ENCODE measurements at places on chromosomes 3 and 15. TPM values are rescaled to one million over a fixed set of nuclear protein-coding genes. Genes with fewer than 3 reads are reported as not detected.

SLC6A11 gene
- total RNA-seq = not detected

PIK3CB gene
- 44.8 TPM for total RNA-seq

RAB6B gene
- 1.8 TPM for total RNA-seq

RBP2 gene
- total RNA-seq = not detected

TMEM212 gene
- not detected for total RNA-seq

DNAJA4 gene
- total RNA-seq = 32.8 TPM

CCR8 gene
- 6.9 TPM for total RNA-seq

PLA2G4E gene
- total RNA-seq = not detected

SLC22A14 gene
- not detected for total RNA-seq

GOLGA8O gene
- 2.3 TPM for total RNA-seq

GCSAM gene
- 40.9 TPM for total RNA-seq

TICRR gene
- total RNA-seq = 0.12 TPM

IL20RB gene
- total RNA-seq = 1.5 TPM

LYZL4 gene
- total RNA-seq = not detected

GOLGA6L7 gene
- total RNA-seq = not detected

GRCh38 chr15:66764072-66764786 lies 62.2 kb downstream of the SMAD6 start:
- no peak for DNase-seq

- DNase-seq = no peak
These were observed 287.1 kb downstream of the NAALADL2 start for GRCh38 chr3:175146258-175146657.

DNA sequence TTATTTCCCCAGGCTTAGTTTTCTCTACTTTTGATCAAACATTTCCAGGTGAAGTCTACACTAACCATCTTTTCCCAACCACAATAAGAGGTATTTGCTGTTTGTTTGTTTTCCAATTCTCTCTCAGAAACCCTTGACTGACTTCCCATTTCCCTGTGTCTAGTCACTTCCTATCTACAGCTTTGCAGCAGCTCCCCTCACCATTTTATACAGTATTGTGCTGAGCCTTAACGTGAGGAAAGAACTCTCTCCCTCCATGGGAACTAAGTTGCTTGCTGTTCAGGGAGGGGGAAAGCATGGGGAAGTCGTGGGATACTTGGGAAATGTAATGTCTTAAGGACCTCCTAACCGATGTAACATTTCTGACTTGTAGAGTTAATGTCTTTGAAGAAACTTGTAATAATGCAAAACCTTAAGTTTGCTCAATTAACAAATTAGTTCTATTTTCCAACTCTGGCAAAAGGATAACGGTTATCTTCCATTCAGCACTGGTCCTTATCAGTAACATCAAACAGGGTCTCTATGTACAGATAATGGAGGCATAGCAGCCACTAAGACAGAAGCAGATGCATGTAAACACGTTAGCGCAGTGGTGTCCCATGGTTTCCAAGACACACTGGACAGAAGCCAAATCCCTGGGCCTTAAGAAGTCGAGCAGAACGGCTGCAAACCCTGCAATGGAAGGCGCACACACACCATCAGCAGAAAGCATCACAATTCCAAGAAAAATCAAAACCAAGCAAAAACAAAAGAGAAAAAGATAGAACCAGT lies 39.7 kb downstream of the NPTN start:
- no peak for DNase-seq

DNA sequence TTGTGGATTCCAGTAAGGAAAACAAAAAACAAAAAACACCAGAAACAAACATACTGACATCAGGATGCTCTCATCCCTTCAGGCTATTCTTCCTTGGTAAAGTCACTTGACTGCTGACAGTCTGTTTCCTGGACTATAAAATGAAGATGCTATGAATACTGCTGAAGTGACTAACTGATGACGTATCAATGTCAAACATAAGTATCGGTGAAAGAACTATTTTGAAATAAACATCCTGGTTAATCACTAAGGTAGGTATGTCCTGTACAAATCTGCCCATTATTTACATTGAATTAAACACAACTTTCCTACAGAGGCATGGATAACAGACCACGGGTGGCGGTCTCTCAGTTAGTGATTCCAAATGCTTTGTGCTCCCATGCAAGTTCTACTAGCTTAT lies 45.9 kb downstream of the CHAC1 start:
- no peak for DNase-seq

DNA sequence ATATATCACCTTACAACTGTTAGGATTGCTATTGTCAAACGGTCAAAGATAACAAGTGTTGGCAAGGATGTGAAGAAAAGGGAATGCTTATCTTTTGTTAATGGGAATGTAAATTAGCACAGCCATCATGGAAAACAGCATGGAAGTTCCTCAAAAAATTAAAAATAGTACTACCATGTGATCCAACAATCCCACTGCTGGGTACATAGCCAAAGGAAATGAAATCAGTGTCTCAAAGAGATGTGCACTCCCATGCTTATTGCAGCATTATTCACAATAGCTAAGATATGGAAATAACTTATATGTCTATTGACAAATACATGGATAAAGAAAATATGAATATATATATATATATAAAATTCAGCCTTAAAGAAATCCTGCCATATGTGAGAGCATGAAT lies 274.6 kb downstream of the EDEM1 start:
- no peak for DNase-seq

DNA sequence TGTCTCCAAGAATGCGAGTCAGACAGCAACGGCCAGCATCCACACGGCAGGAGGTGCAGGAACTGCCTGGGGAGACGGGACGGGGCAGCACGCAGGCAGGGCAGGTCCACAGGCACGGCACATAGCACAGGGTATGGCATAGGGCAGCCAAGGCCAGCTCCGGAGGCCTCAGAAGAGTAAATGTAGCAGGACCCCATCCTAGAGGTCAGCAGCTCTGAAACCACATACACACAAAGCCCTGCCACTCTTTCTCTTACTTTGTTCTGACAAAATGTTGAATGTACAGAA lies 26.9 kb downstream of the ZXDC start:
- DNase-seq = no peak

GRCh38 chr3:32018757-32019564 lies 37.4 kb downstream of the ZNF860 start:
- DNase-seq = peak; percentile 34

DNA sequence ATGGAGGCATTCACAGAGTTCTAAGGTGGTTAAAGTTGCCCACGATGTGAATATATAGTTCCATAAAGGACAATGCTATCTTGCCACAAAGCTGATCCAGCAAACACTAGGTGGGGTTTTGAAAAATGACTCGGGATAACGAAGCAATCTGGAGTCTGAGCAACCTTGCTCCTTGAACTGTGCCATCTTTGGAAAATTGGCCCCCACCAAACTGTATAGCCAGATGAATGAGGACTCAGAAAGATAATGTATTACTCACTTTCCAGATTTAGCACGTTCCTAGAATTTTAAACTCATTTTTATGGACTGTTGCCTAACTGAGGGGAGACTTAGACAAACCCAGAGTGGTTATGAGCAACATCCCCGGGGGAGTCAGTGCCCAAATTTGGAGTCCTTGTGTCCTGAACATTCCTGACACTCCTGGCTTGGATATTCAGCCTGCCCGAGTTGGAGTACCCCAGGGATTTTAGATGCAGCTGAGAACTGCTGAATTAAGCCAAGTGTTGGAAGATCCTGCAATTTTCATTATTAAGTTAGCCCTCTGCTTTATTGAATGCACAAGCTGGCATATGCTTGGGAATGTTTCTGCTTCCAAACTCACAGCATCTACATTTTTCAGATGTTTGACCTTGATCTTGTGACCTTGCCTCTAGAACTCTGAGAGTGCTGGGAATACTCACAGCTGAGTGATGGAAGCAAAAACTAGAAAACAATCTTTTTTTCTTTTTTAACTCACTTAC lies 8.8 kb upstream of the MAGI1 start:
- DNase-seq = no peak

GRCh38 chr3:170562080-170562479 lies 23.8 kb downstream of the SLC7A14 start:
- no peak for DNase-seq

- no peak for DNase-seq
These were observed 136.0 kb downstream of the HCN4 start for GRCh38 chr15:73232776-73233175.

- no peak for DNase-seq
These were observed 388.4 kb upstream of the NDN start for GRCh38 chr15:24075420-24076089.

- DNase-seq = no peak
These were observed 139.8 kb downstream of the XXYLT1 start for GRCh38 chr3:195131176-195131575.

DNA sequence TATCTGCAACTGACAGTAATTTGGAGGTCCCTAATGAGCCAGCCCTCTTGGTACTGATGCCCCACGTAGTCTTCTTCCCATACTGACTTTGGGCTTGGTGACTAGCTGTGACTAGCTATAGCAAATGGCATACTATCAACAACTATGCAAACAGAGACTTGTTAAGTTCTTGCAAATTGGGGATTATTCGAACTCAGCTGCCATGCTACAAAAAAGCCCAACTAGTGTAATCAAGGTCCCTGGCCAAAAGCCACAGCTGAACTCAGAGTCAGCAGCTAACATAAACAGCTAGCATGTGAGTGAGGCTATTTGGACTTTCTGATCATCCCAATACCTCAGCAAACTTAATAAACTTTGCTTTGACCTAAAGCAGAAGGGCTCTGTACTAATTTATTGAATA lies 121.2 kb upstream of the PLXND1 start:
- no peak for DNase-seq

DNA sequence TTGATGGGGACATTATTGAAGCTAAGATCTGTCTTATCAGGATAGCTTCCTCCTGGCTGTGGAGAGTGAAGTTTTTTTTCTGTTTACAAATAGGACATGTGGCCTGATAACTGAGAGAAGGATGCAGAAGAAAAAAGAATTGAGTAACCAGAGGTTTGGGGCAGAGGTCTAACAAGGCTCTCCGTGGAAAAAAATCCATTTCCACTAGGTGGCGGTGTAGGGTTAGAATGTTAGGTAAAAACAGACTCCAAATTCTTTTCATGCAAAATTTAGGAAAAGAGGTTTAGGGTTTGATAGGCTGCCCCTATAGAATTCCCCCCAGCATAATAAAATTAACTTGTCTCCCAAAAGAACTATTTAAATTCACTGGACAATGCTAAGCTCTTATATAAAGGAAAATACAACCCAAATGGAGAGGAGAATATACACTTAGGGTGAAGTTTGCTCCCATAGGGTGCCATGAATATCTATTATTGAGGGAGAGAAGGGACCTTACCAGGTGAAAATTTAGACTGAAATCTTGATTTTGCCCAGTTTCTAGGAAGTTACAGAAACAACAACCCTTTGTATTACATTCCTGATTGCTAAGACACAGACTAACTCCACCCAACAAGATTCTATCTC lies 1560.4 kb downstream of the OTOL1 start:
- DNase-seq = no peak

GRCh38 chr3:30161375-30161774 lies 445.0 kb upstream of the TGFBR2 start:
- no peak for DNase-seq

DNA sequence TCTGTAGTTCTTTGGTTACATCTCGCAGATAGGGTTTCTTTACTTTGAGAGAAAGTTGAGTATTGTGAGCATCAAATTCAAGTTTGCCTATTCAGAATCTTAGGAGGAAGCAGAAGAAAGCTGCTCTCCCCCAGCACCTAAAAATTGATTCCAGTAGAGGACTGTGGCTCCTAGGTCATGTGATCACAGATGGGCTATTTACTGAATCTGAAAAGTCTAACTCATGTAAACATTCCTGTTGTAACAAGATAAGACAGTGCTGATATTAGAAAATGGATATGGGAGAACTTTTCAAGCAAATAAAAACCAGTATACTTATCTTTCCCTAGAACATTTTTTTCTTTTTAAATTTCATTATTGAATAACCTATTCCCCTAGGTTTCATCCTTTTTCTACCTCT lies 308.4 kb upstream of the SLITRK3 start:
- no peak for DNase-seq

GRCh38 chr15:74780523-74781430 lies 1.1 kb upstream of the CSK start:
- DNase-seq = peak; percentile 59

- DNase-seq = no peak
These were observed 109.2 kb downstream of the EPHB1 start for GRCh38 chr3:134904241-134904771.

- no peak for DNase-seq
These were observed 3.5 kb upstream of the TGFBR2 start for GRCh38 chr3:30602946-30603345.

GRCh38 chr3:172591876-172592771 lies 68.9 kb upstream of the TNFSF10 start:
- DNase-seq = peak; percentile 77

GRCh38 chr3:113952921-113953320 lies 5.1 kb downstream of the ZDHHC23 start:
- no peak for DNase-seq

- DNase-seq = no peak
These were observed 2.9 kb downstream of the VILL start for GRCh38 chr3:37993460-37993819.

DNA sequence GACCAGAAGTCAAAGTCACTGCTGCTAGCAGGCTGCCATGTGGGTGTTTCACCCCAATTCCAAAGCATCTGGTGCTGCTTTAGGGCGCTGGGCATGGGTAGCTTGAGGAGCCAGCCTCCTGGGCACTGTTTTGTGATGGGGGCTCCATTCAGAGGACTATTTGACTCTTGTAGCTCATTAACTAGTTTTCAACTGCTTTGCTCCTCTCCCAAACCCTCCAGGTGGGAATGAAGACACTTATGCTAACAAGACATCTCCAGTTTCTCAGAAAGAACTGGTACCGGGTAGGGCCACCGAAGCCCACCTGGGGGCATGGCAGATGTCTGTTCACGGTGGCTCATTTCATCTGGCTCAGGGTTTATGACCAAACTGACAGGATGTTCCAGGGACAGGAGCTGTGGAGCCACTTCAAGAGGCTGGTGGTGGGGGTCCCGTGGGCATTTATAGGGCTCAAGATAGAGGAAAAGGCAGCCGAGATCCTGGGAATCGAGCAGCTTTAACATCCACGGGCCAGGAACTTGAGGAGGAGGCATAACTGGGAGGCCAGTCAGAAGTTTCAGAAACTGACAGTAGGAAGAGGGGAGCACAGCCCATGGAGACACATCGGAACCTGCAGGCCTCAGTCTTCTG lies 17.7 kb downstream of the AMOTL2 start:
- DNase-seq = no peak

DNA sequence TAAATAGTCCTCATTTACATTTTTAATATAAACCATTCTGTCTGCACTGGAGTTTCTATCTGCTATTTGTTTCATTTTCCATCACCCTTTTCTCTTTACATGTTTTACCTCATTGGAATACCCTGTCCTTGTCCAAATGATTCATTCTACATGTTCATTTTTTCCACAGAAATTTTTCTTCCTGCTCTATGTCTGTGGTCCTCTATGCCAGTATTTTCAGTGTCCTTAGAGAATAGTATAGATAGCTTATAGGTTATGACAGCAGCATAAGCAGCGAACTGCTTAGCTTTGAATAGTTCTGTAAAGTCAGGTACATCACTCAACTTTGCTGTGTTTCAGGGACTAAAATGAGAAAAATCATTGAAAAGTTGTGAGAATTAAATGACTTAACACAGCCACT lies 742.3 kb upstream of the CBLB start:
- DNase-seq = no peak

- no peak for DNase-seq
These were observed 58.6 kb upstream of the SLC6A1 start for GRCh38 chr3:10933805-10934481.

GRCh38 chr3:63193647-63194046 lies 84.5 kb upstream of the SYNPR start:
- no peak for DNase-seq

GRCh38 chr3:150097588-150097890 lies 126.8 kb upstream of the PFN2 start:
- no peak for DNase-seq

GRCh38 chr15:100572362-100572983 lies 29.5 kb downstream of the LINS1 start:
- DNase-seq = peak; percentile 38

- DNase-seq = no peak
These were observed 49.8 kb downstream of the PPCDC start for GRCh38 chr15:75073197-75073596.
